NCI-H510A treated with DMSO at 0.1 percent for 48 hours (cell line): ENCODE measurements at places on chromosomes 12 and 14.

DNA sequence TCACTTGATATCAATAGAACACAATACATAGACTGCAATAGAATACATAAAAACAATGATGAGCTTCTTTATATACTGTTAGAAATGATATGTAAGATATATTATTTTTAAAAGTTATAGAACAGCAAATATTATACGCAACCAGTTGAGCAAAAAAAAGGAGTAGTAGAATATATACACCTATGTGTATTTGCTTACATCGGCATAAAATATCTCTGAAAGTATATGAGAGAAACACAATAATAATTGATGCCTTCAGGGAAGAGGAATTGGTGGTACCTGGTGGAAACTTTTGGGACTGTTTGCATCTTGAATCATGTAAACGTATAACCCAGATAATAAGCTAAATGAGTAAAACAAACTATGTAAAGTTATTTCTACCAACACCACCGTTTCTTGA lies 418.4 kb upstream of the DCN start:
- no peak for DNase-seq

DNA sequence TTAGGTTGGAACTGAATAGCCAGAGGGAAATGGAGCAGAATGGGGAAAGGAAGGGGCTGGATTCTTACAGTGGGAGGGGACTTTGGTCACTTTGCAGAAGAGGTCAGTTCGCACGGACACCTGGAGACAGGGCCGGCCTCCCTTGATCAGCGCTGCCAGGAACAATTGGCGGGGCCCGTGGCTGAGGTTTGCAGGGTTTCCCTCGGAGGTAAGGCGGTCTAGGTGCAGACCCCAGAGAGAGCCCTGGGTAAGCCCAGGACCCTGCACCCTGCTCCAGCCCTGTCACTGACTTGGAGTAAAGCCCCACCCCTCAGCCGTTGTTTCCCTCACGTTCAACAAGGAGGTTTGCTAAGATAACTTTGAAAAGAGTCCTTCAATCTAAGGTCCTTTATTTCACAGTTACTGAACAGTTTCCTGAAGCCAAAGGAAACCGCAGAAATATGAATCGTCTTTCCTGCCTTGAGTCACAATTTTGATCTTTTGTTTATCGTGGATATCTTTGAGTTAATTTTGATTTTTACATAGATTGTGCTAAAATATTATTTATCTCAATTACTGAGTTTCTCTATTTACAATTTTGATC lies 231.4 kb upstream of the RTL1 start:
- DNase-seq, result no peak

DNA sequence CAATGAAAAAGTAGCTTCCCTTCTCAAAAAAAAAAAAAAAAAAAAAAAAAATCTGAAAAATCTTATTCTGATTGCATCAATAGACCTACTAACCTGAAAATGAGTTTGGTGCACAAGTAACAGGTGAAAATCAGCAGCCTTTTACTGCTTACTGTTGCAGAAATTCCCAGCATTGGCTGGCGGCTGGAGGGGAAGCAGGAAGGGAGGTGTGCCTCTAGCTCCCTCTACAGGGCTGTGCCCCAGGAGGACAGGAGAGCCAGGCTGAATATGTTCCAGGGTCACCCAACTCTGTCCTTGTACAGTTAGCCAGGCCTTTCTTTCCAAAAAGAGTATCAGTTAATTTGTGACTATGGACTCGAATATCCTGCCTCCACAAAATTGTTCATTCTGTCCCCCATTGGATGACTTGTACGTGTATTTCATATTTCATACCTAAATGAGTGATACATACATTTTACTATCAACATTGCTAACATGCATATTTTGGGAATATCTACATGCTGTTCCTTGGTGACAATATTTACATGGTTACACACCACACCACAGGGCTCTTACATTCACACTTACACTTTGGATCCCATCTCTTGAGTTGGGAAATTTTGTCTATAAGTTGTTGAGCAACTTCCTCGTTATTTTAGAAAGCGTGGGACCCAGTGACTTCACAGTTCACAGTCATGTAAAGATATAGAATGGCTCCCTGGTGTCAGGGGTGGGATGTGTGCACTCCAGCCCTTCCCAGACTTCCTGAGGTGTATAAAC lies 124.8 kb downstream of the SAMD4A start:
- DNase-seq, result peak; percentile 21

DNA sequence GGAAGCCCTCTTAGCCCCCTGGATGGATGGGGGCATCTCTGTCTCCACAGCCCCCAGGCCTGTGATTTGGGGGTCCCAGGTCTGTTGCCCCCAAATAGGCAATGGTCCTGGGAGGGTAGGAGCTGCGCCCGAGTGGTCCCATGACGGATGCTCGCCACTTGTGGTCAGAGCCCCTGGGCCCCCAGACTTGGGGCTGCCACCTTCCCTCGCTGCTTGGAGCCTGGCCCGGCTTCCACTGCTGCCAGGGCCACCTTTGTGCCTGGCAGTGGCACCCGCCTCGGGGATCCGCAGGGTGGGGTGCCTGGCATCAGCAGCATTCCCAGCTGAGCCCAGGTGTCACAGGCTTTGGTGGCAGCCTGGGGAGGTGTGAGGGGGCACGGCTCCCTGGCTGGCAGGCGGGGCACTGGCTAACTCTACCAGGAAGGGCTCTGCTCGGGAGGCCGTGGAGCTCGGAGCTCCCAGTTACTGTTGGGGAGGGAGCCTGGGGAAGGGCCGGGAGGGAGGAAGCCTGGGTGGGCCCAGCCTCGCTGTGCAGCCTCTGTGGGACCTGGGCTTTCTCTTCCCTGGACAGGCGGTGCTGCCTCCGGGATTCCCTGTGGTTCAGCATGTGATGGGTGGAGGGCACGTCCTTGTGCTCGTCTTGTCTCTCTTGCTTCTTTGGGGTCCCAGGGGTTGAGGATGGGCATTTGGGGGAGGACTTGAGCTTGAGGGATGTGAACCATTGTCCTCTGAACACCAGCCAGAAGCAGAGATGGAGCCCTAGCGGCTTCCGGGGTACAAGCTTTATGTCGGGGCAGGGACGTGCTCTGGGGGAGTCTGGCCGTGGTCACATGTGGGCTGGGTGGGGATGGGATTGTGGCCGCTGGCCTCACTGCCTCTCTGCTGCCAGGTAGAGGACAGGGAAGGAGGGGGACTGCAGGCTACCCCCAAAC lies 5.4 kb downstream of the KIF26A start:
- no peak for DNase-seq

GRCh38 chr12:124621296-124621660 lies 53.9 kb upstream of the NCOR2 start:
- DNase-seq, result no peak

DNA sequence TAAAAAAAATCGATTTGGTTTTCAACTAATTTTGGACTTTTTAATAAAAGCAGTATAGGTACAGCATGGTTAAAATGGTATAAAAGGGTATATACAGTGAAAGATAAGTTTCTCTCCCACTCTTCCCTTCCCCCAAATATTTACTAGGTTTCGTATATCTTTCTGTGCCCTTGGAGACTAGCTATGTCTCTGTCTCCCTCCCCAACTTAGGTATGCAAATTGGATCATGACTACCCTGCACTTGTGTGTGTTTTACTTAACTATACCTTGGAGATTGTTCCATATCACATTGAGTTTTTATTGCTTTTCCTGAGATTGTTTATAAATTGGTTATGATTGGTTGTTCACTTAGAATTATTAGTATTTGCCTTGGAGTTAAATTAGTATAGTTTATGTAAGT lies 19.4 kb downstream of the AEBP2 start:
- DNase-seq, result no peak

- no peak for DNase-seq
Observed at GRCh38 chr14:38723277-38723676, 379.8 kb downstream of the SEC23A start.

DNA sequence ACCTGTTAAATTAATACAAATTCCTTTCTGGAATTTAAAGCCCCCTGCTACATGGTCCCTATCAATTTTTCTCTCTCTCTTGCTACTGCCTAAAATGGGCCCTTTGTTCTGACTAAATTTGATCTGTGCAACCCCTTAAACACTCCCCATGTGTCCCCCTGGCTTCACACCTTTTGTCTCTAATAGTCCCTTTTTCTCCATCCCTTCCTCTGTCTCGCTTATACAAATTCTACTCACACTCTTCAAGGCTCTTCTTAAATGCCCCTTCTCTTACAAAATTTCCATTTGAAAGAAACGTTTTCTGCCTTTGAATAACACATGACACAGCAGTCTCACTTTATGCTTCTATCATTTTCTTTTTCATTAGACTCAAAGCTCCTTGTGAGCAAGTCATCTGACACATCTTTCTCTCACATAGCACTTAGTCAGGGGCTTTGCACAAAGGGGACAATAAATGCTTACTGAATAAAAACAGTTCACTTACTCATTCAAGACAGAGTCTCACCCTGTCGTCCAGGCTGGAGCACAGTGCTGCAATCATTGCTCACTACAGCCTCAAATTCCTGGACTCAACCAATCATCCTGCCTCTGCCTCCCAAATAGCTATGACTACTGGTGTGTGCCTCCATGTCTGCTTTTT lies 41.5 kb upstream of the NR2C1 start:
- no peak for DNase-seq

DNA sequence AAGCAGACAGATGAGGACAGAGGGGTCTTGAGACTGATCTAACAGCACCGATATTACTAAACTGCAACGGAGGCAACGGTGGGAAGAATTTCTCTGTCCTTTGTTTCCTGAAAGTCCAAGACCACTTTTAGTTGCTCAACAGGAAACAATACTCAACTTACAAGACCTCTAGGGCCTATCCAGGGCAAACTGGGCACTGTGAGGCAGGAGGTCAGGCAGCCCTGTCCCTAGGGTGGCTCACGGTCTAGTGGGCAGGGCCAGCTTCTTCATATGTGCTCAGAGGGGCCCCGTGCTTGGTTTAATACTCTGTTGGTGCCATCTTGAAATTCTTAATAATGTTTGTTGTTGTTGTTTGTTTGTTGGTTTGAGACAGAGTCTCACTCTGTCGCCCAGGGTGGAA lies 14.2 kb downstream of the SSH1 start:
- no peak for DNase-seq

DNA sequence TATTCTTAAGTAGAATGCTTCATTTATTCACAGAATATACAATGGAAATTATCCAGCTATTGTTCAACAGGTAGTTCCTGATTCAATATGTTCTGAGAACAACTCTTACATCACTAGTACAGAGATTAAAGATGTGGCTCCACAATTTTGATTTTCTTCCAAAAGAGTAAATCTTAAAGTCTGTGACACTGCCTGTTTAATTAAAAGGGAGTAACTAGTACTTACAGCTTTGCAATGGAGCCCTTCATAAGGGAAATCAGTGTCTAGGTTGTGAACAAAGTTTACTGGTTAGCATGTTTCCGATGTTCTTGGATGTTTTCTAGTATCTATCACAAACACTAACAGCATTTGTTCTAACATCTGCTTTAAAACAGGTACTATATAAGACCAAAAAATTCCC lies 30.8 kb downstream of the MIA2 start:
- no peak for DNase-seq

- no peak for DNase-seq
Observed at GRCh38 chr14:59117754-59118528, 70.5 kb upstream of the DAAM1 start.

- peak; percentile 62 for DNase-seq
Observed at GRCh38 chr12:3034067-3034750, 43.0 kb upstream of the TSPAN9 start.

- peak; percentile 37 for DNase-seq
Observed at GRCh38 chr14:50830044-50830931, 674 bp downstream of the NIN start.

GRCh38 chr14:96091941-96092411 lies 52.8 kb downstream of the C14orf132 start:
- no peak for DNase-seq

DNA sequence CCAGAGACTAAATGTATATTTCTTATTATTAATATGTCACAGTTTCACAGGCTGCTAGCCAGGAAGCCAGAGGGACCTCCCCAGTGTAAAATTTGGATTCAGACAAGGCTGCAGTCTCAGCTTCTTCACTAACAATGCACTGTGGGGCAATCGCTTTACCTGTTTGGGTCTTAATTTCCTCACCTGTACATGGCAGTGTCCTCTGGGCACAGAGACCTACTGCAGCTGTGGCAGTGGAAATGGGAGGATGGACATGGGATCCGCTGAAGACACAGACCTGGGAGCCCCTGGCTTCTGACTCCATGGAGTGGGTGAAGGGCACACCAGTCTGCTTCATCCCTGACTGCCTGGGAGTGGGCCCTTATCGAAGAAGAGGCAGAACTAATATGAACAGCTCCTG lies 6.9 kb upstream of the SERPINA5 start:
- DNase-seq, result no peak

GRCh38 chr12:131833288-131833895 lies 5.2 kb downstream of the MMP17 start:
- no peak for DNase-seq

DNA sequence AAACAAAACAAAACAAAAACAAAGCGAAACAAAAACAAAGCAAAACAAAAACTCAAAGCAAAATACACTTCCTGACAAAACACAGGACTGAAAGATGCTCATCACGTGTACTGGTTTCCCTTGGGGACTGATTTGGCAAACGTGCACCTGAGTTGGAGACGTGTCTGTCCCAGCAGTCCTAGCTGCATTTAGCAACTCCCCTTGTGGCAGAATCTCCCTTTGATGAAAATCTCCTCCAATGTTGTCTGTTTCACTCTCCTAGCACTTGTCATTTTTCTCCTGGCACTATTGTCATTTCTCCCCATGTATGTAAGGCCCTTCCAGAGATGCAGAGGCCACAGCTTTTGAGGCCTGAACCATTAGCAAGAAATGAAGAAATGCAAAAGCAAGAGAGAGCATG lies 6.8 kb upstream of the SLC24A4 start:
- no peak for DNase-seq

DNA sequence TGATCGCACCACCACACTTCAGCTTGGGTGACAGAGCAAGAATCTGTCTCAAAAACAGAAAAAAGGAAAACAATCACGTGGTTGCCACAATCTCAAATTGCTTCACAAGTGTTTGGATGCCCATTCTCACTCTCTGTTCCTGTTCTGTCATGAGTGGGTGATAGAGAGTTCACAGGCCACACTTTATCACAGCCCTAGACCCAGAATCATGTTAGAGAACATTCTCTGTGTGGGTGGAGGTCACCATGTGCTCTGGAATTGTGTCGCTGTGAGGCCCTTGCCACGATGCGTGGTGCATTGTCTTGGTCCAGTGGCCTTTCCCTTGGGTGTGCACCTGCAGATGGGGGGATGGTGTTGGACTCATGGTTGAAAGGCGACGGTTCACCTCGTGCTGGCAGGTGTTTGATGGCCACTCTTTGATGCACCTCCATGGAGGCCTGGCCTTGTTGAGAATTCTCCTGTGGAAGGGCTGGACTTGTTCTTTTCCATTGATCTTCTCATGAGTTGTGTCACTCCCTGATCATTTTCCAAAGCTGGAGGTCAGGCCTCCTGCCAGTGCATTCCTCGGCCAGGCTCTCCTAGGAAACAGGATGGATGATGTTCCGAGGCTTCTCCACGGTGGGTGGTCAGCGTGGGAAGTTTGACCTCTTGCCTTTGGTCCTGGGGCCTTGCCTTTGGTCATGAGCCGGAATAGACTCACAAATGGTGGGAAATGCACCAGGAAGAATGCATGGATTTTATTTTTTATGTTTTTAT lies 91.9 kb downstream of the SLC24A4 start:
- no peak for DNase-seq
